ENCODE measurements at places on chromosomes 5 and 9.

- no peak for DNase-seq
These were observed 2.0 kb downstream of the CLK4 start for GRCh38 chr5:178624631-178625546.

DNA sequence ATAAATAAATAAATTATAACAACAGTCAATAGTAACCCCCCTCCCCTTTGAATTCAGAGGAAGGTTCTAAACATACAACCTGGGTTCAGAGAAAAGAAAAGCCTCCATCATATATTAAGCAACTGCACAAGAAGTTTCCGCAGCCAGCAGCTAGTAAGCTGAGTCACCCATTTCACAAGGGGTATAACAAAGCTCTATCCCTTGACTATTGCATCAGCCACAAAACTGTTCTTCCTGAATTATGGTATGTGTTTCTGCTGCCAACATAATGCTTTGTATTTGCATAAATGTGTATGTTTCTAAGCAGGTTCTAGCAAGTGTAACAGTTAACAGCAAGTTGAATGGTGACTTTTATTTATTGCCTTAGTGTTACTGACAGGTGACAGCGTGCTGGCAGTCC lies 6.8 kb upstream of the CEP120 start:
- no peak for DNase-seq

DNA sequence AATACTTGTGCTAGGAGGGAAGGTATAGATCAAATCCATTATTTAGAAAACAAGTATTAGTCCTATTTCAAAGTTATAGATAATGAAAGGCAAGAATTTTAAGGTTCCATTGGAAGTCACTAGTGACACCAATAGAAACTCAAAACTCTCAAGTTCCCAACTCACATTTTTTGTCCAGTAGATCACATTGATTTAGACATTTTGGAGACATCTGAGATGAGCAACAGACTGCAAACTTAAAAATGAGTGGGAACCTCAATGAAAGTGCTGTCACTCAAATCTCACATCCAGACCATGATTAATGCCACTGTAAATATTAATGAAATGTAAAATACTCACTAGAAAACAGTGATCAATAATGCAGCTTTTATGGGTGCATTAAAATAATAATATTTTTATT lies 405.0 kb downstream of the ENC1 start:
- no peak for DNase-seq

- no peak for DNase-seq
These were observed 49.2 kb upstream of the NEK6 start for GRCh38 chr9:124208571-124208970.

- DNase-seq = no peak
These were observed 147.5 kb downstream of the EBF1 start for GRCh38 chr5:158952248-158952545.

DNA sequence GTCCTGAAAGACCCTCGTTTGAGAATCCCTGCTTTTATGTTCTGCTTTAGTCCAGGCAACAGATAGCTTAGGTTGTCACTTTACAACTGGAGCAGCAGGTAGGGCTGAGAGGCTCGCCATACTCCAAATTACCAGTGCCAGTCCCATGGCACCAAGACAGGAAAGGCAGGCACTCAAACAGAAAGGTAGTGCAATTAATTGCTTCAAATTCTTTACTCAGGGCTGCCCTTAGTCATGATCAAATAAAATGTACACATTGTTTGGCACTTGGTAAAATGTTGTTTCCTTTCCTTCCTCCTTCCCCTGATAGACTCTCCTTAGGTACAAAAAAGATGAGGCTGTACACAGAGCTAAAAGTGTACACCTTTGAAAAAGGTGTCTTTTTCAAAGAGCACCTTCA lies 115.8 kb upstream of the CCDC152 start:
- no peak for DNase-seq

DNA sequence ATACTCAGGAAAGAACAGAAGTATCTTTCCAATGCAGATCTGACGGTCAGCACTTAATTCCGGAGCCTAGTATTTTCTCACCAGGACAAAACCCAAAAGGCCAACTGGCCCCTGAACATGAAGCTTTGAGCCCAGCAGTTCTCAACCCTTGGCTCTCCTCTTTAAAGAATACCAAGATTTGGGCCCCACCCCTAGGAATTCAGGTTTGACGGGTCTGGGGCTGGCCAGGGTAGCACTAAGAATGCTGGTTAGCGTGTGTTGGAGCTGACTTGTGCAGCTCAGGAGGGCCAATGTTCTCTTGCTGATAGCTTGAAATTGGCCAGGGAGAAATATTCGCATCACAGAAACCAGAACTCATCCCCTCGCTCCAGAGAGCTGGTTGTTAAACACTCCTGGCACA lies 88.3 kb upstream of the PTCH1 start:
- DNase-seq = no peak

DNA sequence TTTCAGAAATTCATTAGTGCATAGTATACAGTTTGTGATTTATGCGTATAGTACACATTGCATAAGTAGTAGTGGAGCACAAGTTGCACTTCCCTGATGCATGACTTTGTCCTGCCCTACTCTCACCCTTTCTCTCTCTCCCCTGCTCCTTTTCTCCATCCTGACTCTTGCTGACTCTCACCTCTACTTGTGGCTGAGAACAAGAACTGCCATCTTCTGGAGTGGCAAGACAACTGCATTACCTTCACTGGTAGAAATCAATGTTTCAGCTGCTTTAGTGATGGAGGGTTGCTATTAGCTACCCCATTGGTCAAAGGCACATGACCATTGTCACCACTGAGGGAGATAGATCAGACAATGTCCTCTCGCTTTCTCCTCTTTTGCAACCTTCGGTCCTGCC lies 26.9 kb downstream of the SPEF2 start:
- no peak for DNase-seq

DNA sequence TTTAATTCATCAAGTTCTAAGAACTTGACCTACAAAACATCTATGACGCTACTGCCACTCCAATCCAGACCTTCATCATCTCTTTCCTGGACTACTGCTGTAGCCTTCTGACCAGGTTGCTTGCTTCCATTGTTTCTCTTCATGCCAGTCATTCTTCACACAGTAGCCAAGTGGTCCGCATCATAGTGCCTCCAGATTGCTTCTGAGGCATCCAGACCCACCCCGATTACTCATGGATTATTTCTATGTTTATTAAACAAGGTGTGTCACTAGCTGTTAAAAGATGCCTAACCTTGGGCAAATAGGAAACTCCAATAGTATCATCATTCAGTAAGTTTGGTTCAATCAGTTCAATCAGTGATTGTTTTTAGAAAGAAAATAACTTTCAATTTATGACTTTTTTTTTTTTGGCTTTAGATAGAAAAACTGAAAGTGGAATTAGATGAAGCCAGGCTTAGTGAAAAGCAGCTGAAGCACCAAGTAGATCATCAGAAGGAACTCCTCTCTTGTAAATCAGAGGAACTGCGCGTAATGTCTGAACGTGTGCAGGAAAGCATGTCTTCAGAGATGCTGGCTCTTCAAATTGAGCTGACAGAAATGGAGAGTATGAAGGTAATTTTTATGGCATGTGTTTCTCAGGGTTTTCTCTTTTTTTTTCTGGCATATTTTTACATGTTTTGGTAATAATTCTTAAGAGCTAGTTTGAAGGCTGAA lies 9.5 kb downstream of the SPDL1 start:
- no peak for DNase-seq

DNA sequence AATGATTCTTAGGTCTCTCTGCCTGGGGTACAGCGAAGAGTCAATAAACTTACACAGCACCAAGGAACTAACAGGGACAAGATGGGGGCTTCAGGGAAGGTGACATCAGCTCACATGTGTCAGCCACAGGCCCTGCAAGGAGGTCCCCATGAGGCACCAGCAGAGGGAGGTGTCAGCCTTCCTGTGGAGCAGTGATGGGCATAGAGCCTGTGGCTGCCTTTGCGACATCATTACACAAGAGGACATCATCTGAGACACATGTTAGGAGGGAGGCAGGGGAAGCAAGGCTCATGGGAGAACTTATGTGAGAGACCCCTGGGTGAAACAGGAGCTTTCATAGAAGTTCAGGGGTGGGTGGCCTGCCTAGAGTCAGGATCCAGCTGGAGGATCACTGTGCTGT lies 389.6 kb downstream of the SEMA5A start:
- no peak for DNase-seq

DNA sequence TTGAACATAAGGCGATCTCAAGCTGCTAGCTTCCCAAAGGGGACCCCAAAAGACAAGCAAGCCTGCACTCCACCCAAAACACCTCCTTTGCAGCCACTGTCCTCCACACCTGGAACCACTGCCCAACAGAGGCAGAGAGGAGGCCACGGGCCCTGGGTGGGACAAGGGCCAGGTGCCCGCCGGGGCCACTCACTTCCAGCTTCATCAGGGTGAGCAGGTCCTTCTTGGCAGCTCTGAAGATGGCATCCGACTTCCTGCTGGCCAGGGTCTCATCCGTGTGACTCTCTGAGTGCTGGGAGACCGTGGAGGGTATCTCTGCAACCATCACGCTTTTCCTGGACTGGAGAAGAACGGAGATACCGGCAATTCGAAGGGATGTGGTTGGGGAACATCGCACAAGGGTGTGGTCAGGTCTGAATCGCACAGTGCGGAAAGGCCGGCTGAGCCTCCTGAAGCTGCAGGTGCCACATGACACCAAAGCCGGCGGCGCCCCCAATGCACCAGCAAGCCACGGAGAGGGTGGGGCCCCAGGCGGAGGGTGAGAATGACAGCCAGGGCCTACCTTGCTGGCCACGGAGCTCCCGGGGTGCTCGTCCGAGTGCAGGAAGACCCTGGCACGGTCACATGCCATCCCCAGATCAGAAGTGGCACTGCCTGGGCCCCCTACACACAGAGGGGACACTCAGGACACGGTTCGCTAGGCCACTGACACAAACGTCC lies 44.6 kb downstream of the PNPLA7 start:
- DNase-seq = no peak

DNA sequence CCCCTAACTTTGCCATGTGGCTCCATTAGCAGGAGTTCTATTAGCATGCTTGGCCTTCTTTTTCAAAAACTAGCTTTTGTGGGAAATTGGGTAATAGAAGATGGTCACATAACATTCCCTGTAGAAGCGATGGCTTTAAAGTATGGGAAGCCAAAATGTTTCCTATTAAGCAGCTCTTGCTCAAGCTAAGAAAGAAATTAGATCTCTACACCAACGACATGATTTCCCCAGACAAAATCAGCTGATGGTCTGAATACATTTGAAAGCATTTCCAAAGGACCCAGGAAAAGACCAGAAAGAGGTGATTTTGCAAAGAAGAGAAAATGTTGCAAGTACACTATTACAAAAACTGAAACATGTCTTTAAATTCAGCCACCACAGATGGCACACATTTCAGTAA lies 4.8 kb upstream of the NFIL3 start:
- no peak for DNase-seq

DNA sequence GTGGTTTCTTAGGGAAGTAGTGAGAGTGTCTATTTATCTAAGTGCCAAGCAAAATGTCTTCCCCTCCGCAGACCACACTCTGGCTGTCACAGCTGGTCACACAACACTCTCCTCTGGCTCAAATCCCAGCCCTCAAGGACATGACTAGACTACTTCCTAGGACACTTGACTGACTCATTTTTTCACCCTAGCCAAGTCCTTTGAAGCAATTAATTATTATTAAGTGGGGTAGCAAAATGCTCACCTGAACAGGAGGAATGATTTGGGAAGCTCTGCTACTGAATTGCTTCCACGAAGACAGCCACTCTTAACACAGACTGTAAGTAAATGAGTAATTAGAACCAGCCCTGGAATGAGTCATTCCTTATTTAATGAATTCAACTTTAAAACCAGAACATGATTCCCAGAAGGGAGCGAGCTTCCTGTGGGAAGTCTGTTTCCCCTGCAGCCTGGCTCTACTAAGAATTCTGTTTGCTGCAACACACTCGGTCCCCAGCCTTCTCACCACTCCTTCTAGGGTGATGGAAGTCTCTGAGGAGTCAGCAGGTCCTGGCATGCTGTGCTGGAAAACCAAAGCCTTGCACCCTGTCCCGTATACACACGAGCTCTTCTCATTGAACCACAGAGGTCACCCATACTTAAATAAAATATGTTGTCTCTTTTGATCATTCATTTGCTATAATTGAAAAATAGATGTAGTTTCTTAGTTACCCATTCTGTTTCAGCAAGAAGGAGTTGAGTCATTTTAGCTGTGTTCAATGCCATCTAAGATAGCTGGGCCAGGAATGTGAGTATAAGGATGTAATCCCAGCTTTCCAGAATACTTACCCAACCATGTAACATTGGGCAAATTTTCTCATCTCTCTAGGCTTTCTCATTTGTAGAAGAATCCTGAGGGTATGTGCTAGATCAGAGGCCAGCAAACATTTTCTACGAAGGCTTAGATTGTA lies 218.6 kb upstream of the RASEF start:
- no peak for DNase-seq

DNA sequence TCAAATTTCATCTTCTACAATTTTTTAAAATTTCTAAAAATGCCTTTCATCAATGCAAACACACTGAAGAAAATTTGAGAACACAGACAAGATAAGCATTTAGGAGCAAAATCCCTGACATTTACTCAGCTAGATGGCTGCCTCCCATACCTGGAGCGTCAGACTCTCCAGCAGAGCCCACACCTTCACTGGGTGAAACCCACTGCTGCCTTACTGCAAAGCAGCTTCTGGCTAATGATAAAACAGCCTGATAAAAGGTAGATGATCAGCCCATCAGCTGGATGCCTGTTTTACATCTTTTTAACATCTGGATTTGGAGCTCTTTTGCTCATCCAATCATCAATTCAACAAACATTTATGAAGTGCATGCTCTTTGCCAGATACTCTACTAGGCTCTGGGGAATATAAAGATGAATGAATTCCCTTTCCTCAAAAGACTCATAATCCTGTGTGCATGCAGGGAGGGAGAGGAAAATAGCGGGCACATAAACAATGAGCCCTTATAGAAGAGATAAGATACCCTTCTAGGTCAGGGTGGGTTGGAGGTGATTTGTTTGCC lies 271.2 kb downstream of the SAXO1 start:
- no peak for DNase-seq

- no peak for DNase-seq
These were observed 5.3 kb upstream of the TBC1D9B start for GRCh38 chr5:179912951-179913350.

GRCh38 chr9:127927988-127928675 lies 2.4 kb downstream of the PIP5KL1 start:
- no peak for DNase-seq

GRCh38 chr9:121326130-121326838 lies 43.8 kb downstream of the STOM start:
- DNase-seq = no peak

- no peak for DNase-seq
These were observed 13.2 kb downstream of the LMX1B start for GRCh38 chr9:126626926-126627233.

GRCh38 chr9:104915753-104916152 lies 12.2 kb downstream of the ABCA1 start:
- no peak for DNase-seq

DNA sequence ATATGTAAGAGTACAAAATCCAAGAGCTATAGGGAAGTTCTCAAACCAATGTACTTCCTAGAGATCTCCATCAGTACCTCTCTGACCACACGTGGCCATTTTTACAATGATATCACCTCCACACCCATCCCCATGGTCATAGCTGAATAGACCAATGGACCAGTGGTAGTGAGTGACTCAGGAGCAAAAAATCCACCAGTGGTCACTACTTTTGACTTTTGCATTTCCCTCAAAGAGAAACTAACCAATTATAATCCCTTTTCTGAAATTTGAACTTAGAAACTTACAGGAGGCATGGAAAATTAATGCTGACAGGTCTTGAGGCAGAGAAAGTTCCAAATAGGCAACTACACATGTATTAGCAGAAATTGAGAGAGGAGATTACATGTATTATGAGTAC lies 238.4 kb downstream of the TRPM3 start:
- DNase-seq = no peak

- no peak for DNase-seq
These were observed 78.7 kb downstream of the SLC25A46 start for GRCh38 chr5:110817459-110817858.

All from NCI-H1436 treated with DMSO at 0.1 percent for 48 hours (cell line).